ENCODE measurements at places on chromosomes 16 and 17.

DNA sequence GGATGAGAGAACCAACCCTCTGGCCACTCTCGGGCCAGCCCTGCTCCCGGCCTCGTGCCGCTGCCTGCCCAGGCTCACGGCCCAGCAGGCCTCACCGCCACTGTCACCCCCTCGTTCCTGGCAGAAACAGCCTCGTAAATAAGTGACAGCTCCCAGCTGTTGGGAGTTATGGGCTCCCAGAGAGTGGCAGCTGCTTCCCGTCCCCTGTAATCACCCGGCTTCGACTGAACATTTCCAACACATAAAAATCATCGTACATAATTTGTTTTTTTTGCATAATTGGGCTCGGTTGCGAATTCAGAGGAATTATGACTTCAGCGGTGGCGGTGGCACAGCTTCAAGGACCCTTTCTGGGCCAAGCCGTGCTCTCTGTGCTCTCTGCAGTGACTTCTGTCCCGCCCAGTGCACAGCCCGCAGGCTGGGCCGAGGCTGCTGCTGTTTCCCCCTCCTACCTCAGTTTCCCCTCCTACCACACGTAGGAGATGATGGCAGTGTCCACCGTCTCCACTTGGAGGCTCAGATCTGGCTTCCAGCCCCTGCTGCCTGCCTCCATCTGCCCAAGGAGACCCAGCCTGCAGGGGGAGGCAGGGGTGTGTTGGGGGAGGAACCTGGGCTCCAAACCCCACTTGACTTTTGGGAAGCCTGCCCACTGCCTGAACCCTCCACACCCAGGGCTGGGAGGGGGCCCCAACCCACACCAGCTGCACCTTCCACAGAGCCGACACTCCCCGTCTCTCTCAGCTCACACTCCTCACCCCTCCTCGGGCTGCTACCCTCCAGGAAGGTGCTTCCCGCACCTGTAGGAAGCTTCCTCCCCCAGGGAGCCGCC lies 84.9 kb downstream of the RTN4RL1 start:
- no peak for DNase-seq

DNA sequence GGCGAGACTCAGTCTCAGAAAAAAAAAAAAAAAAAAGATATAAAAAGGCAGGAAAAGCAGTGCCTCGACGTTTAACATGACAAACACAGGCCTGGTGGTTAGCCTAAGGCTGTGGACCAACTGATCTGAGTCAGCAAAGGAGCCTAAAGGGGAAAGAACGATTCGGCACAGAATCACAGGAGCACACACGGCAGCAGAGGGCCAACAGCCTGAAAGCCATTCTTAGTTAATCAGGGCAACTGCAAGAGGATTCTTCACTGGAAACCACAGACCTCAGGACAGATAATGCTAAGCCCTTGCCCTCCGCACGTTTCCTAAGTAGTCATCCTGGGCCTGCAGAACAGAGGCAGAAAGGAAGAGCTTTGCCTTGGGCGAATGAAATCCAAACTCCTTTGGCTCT lies 14.7 kb downstream of the TMEM11 start:
- no peak for DNase-seq

DNA sequence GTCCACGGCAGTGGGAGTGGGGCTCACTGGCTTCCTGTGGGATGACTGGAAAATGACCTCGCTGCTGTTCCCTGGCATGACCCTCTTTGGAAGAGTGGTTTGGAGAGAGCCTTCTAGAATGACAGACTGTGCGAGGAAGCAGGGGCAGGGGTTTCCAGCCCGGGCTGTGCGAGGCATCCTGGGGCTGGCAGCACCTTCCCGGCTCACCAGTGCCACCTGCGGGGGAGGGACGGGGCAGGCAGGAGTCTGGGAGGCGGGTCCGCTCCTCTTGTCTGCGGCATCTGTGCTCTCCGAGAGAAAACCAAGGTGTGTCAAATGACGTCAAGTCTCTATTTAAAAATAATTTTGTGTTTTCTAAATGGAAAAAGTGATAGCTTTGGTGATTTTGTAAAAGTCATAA lies 7.8 kb upstream of the RNF213 start:
- peak; percentile 4 for DNase-seq

GRCh38 chr17:42660692-42661345 lies 1.7 kb downstream of the TUBG2 start:
- DNase-seq: no peak

GRCh38 chr17:30236766-30237165 lies 1.3 kb upstream of the SLC6A4 start:
- DNase-seq: no peak

DNA sequence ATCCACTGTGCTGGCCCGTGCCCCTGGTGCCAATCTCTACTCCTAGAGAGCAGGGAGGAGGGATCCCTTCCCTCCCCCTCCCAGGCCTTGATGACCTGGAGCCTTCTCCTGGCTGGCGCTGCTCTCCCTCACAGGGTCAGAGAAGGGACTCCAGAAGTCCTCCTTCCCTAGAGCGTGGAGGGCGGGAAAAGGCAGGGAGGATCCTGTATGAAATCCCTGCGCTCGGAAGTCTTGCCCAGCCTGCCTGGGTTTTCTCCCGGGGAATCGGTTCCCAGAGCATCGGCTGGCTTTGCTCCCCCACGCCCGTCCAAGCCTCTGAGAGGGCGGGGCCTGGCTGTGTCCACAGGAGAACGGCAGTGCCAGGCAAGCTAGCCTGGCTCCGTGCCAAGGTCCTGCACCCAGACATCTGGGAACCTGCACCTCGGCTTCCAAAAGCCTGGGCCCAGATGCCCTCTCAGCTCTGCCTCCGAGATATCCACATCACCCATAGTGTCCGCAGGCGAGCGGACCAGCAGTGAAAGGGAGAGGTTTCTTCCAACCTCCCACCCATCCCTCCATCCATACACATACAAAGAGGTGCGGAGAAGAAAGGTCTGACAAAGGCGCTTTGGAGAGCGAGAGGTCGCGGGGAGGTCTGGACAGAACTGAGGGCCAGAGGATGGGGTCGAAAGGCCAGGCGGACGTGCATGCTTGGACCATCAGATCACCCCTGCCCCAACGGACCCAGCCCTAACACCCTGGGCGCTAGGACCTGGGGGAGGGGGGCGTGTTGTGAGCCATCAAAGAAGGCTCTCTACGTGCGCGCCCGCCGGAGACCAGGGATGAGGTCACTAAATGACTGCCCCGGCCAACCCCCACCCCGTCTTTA lies 1.1 kb downstream of the MPP2 start:
- peak; percentile 47 for DNase-seq

DNA sequence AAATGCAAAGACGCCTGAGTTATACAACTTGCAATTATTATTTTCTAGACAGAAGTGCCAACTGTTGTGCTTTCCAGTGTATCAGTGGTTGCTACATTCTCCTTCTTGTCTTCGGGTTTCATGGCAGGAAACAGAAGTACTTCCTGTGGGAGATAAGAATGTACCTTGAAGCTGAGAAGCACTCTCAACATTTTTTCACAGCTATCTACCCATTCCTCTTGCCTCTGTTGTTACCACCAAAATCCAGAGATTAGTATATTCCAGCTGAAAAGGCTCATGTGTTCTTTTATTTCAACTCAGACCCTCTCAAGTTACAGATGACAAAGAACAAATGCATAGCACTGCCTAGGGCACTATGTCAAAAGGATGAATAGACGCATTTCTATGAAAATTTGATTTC lies 4.8 kb upstream of the ADAT1 start:
- DNase-seq: no peak

DNA sequence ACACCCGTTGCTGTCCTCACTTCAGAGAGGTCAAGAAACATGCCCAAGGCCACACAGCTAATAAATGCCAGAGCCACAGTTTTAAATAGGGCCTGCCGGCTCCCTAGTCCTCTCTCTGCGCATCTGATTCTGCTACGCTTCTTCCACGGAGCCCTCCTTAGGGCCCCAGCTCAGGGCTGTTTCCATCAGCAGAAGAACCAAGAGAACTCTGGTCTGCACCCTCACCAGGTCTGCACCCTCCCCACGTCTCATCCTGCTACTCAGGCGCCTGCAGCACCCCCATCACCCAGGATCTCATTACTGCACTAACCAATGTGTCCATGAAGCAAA lies 79.5 kb upstream of the NKD1 start:
- no peak for DNase-seq

- DNase-seq: no peak
Measured at GRCh38 chr17:10115536-10115932, 82.9 kb downstream of the GAS7 start.

DNA sequence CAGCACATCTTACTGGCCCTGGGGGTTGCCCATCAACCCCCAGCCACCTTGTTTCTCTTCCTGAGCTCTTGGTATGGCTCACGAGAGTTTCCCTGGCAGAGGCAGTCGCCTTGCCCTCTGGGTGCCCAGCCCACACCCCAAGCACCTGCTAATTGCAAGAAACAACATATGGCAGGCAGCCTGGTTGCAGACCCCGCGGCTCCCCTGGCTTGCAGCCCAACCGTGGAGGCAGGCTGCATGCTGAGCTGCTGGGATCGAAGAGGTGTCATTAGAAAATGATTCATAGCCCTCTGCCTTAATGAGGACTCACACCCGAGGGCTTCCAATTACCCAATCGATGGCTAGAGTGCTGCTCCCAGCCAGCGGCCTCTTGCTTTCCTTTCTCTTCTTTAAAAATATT lies 115.7 kb downstream of the TMEM114 start:
- DNase-seq: peak; percentile 66

- no peak for DNase-seq
Measured at GRCh38 chr16:88983771-88984687, 7.0 kb upstream of the CBFA2T3 start.

- no peak for DNase-seq
Measured at GRCh38 chr16:1908983-1909382, 9.2 kb downstream of the HS3ST6 start.

DNA sequence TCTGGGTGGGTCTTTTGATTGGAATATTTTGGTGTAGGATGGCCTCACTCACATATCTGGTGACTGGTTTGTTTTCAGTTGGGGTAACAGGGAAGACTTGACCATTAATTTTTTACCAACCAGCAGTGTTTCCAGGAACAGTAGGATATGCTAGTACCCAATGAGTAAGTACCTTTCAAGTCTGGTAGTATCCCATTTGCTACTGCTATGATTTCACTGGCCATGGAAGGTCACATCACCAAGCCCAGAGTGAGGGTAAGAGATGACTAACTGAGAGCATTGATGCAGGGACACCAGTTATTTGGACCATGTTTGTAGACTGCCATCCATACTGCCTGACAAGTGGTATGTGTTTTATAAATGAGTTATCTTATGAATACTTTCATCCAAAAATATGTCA lies 277.7 kb downstream of the MAP2K6 start:
- DNase-seq: no peak

DNA sequence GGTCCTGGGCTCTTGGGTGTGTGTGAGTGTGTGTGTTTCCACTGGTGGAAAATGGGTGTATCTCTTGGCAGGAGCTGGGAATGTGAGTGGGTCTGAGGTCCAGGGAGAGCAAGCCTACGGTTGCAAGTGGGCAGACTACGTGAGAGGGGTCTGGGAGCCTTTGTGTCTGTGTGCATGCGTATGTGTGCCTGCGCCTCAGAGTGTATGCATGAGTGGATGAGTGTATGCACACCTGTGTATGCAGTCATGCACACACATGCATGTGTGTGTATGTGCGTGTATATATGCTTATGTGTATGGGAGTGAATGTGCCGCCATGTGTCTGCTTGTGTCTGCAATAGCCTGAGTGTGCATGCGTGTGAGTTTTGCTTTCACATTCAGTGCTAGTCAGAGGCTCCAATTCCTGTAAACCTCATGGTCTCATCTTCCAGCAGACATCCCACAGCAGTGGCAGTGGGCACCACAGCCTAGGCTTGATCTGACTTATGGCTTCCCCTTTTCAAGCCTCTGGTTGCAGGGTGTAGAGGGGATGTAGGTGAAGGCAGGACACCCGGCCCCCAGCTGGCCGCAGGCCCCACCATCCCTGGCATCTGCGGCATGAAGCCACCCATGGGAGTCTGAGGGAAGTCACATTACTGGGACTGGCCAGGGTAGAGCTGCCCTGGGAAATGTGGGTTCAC lies 19.7 kb upstream of the RMI2 start:
- no peak for DNase-seq

DNA sequence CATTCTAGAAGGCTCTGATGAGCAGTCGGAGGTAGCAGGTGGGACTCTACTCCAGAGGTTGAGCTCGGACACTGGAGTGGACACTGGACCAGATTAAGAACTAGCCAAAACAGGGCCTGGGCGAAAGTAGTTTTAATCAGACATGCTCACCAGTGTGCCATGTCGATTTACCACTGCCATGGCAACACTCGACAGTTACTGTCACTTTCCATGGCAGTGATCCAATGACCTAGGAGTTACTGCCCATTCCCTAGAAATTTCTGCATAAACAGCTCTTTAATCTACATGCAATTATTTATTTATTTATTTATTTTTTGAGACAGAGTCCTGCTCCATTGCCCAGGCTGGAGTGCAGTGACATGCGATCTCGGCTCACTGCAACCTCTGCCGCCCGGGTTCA lies 7.2 kb upstream of the METTL9 start:
- DNase-seq: no peak

- no peak for DNase-seq
Measured at GRCh38 chr16:78519896-78520295, 420.4 kb downstream of the WWOX start.

GRCh38 chr17:63949576-63950250 lies 17.6 kb upstream of the CD79B start:
- no peak for DNase-seq

GRCh38 chr16:27269300-27270150 lies 953 bp upstream of the NSMCE1 start:
- DNase-seq: no peak

- DNase-seq: peak; percentile 83
Measured at GRCh38 chr17:17900615-17901520, 64.1 kb upstream of the SREBF1 start.

- no peak for DNase-seq
Measured at GRCh38 chr17:73924114-73924908, 279.2 kb upstream of the RPL38 start.

DNA sequence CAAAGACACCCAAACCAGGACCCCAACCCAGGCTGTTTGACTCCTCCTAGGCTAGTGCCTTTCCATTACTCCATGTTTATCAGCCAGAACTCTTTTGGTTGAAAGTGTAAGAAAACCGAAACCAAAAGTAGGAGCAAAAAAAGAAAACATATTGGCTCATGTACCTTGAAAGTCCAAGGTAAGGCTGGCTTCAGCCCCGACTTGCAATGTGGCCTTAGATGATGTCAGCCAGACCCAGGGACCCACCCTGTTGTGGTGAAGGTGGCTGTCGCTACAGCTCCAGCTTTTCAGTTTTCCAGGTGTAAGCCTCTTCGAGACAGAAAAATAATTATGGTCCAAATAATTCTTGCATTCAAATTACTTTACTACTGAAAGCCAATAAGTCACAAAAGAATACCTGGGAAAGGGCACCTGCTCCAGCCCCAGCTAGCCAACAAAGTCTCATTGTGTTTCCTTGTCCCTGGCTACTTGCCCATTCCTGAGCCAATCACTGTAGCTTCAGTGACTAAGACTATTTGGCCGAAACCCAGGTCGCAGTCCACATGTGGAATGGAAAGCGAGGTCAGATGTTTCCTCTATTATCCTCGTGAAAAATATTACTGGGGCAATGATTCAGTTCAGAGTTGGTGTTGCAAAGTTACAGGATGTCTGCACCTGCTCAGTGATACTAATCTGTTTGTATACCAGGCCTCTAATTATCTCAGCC lies 20.7 kb downstream of the DNAH9 start:
- DNase-seq: no peak

Data from NCI-H1105 treated with DMSO at 0.1 percent for 48 hours (cell line).